ENCODE measurements at places on chromosomes 7 and 10.

- DNase-seq: no peak
Measured at GRCh38 chr7:30815951-30816644, 44.9 kb downstream of the MINDY4 start.

DNA sequence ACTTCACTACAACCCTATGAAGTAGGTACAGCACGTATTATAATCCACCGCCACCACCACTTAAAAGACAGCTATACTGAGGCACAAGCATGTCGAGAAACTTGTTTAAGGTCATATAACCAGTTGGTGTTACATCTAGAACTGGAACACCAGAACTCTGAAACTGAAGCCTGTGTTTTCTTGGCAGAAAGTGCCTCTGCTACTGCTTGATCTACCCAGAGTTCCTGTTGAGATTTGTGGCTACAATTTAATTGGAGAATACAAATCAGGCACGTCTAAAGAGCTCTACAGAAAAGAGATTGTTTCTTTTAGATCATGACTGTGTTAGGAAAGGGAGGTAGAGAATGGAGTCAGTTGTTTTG lies 4.3 kb upstream of the ADD3 start:
- no peak for DNase-seq

GRCh38 chr10:113709221-113709838 lies 29.6 kb downstream of the CASP7 start:
- DNase-seq: peak; percentile 83

GRCh38 chr7:50818324-50818723 lies 35.6 kb upstream of the GRB10 start:
- no peak for DNase-seq

DNA sequence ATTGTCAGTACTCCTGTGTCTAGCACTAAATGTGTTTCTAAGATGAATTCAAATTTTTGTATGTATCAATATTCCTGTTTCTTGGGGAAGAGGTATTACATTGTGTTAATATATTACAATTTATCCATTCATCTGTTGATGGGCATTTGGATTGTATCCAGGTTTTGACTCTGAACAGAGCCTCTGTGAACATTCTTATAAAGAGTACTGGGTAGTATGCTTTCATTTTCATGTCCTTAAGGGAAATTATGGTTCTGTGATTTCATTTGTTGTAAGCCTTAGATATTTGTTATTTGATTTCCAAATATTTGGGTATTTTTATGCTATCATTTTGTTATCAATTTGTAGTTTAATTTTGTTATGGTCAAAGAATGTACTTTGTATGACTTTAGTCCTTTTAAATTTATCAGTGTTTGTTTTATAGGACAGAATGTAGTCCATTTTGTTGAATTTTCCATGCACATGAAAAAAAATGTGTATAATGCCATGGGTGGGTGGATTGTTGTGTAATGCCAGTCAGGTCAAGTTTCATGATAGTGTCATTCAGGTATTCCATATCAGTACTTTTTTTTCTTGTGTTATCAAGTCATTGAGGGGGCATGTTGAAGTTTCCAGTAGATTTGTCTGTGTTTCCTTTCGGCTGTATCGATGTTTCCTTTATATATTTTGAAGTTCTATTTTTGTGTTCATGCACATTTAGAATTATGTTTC lies 38.4 kb downstream of the STAM start:
- no peak for DNase-seq

DNA sequence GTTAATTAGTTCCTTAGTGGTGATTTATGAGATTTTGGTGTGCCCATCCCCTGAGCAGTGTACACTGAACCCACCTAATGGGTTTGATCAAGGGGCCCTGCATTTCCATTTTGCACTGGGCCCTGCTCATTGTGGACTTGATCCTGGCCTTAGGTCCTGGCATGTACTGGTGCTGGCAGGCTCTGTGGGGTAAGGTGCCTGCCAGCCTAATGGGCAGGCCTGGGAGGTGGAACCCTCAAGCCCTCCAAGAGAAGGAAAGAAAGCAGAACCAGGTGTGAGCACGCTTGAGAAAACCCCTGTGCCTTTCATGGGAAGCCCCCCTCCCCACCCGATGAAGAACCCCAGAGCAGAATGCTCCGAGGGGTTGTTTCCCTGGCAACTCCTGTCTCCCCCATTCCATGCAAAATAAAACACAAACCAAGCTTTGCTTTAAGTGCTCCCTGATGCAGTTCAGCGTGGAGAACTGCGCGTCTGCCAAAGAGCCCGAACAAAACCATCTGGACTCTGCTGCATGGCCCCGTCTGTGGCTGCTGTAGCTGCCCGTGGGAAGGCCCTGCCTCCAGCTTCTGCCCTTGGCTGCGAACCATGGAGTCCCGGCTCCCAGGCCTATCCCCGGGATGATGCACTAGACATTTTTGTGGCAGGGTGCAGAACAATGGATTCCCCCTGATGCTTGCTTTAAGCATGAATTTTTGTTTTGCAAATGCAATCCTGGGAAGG lies 123.3 kb downstream of the PRPF18 start:
- DNase-seq: peak; percentile 44

DNA sequence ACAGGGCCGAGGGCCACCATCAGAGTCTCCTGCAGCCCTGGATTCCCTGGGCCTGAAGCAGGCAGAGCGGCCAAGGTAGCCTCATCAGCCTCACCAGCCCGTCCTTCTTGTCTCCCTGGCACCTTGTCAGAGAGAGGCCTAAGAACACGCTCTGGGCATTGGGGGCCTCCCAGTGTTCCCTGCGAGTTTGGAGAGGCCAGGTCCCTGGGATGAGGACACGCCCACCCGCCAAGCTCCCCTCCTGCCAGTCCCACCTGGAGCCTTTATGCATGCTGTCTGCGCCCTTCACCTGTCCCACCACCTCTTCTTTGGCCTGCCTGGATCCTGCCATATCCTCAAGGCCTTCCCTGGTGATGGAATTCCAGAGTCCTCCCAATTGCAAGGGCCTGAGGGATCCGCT lies 69.2 kb downstream of the LHPP start:
- DNase-seq: no peak

- DNase-seq: peak; percentile 49
Measured at GRCh38 chr10:117594722-117595121, 52.2 kb downstream of the EMX2 start.

GRCh38 chr7:30144657-30145306 lies 10.0 kb downstream of the MTURN start:
- DNase-seq: no peak

DNA sequence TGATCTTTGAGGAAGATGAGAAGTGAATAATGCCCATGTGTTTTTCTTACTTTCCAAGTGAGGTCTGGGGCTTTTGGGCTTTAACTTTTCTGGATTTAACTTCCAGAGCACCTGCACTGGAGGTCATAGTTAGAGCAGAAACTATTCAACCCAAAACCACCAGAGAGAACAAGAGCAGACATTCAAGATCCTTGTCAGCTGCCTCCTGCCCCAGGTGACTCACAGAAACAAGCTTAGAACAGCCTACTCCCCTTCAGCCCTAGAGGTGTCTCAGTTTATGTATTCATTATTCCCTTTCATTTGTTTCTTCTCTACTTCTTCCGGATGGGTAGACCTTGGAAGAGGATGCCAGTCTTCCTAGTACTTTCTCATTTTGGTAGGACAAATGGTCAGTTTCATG lies 270.5 kb downstream of the CNTNAP2 start:
- DNase-seq: no peak

DNA sequence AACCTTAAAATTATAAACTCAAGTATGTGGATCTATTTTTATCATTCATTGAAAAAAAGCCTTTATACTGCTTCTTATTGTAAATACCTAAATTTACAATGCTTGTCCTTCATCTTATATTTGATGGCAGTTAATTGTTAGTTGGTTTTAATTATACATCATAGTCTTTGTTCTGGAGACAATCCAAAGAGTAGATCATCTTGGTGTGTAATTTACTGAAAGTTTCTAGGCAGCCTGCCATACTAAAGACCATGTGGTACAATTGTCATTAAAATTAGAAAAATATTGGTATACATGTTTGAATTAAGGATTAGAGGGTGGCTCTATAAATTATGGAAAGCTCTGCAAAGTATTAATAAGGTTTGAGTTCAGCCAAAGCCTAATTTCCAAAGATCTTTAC lies 231.4 kb downstream of the KCND2 start:
- no peak for DNase-seq

GRCh38 chr10:96645191-96645721 lies 58.4 kb upstream of the TM9SF3 start:
- no peak for DNase-seq

DNA sequence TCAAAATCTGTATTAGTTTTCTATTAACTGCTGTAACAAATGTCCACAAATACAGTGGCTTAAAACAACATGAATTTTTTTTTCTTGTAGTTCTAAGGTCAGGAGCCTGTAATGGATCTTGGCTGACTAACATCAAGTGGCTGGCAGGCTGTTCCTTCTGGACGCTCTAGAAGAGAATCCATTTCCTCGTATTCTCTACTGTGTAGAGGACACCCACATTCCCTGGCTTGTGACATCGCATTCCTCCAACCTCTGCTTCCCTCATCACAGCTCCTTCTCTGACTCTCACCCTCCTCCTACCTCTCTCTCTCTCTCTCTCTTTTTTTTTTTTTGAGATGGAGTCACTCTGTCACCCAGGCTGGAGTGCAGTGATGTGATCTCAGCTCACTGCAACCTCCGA lies 4.8 kb upstream of the CALHM1 start:
- no peak for DNase-seq

DNA sequence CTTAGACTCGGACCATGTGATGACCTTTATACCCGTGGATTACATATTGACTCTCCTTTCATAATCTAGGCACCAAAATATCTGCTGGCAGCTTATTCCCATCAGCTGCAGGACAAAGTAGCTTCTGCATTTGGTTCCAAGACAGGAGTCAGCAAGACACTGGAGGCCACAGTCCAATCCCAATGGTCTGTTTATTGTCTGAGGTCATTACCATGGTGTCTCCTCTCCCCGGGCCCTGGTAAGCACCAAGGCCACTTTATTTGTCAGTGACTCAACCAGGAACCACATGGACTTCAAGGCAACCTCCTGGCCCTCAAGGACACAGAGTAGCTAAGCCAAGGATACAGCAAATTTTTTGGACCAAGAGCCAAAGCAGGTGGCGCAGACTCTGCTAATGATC lies 36.1 kb downstream of the KCNMA1 start:
- no peak for DNase-seq

DNA sequence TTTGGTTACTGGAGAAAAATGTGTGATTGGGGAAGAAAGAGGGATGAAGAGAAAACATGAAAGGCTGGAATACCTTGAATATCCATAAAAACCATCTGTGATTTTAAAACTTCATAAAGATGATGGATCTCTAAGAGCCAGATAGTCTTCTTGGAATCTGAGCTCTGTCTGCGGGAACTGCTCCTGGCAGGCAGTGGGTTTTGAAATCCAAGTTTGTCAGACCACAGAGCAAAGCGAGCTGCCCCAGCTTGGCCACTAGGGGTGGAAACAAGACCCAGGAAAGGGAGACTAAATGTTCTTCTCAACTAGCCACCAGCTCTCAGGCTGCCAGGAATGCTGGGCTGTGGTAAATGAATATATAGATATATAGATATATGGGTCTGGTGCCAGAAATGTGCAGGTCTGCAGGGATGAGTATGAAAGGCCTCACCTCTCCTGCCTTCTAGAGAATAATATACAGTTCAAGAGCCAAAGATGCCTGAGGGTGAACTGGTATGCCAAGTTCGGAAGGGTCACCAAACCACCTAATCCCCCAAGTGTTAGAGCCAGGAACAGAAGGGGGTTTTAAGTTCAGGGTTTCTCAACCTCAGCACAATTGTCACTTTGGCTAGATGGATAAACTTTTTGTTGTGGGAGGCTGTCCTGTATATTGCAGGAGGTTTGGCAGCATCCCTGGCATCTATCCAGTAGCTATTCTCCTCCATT lies 208.8 kb downstream of the KCNMA1 start:
- peak; percentile 73 for DNase-seq

GRCh38 chr7:32239764-32240163 lies 169.6 kb upstream of the PDE1C start:
- DNase-seq: no peak

GRCh38 chr10:29012926-29013554 lies 275.8 kb upstream of the LYZL1 start:
- no peak for DNase-seq

DNA sequence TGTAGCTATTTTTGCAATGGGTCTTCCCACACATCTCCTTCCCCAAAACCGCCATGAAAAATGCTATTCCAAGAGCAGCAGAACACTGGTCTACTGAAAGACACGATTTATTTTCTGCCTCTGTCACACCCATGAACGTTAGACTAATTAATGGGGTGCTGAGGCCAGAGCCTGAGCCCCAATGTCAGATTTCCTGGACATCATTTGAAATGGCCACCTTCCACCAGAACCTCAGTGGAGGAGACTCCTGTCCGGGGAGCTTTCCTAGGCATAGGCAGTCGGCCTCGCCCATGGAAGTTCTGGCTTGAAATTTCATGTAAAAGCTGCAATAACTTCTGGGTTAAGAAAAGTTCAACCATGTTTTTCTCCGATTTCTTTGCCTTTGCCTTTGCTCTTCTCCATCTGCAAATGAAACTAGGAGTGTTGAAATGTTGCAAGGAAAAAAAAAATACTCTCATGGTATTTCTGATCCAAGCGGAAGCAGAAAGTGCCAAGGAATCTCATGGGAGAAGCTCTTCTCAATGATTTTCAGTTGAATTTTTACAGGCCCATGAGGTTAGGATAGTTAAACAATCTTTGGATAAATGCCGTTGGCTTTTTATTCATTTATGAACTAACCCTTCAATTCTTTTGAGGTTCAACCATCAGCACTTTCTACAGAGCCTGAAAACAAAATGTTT lies 570.8 kb upstream of the MGMT start:
- DNase-seq: peak; percentile 10

DNA sequence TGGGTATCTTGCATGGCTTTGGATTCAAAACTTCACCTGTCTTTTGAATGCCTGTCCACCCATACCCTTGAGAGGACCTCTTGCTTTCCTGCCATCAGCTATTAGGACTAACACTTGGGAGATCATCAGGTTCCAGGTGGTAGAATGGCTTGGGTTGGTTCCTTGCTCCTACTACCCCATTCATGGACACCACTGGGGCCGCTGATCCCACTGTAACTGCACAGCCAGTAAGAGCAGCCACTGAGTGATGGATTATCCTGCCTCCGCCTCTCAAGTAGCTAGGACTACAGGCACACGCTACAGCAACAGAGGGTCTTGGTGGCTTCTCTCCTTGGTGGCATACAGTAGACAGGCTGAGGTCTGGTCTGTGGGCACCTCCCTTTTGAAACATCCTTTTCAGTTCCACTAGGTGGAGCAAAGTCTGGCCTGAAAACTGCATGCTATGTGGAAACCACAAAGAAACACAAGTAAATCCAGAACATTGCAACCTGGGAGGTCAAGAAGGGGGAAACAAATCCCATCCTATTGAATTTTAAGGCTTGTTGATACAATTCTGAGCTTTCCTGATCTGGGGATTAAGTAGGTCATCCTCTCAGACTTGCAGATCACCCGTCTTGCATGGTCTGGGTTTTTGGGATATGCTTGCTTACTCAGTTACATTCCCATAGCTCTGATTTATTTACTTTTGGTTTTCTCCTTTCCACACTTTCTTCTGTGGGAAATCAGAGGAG lies 9.4 kb downstream of the WBP1L start:
- peak; percentile 80 for DNase-seq

GRCh38 chr10:92757066-92757710 lies 67.4 kb downstream of the HHEX start:
- peak; percentile 46 for DNase-seq
